ENCODE measurements at places on chromosomes 2 and 18. TPM values are rescaled to one million over a fixed set of nuclear protein-coding genes. Genes with fewer than 3 reads are reported as not detected.

The ANKRD30BL gene
- total RNA-seq = not detected

The ASXL3 gene
- total RNA-seq = 0.69 TPM

The NEDD4L gene
- 14.6 TPM for total RNA-seq

The TMEM198 gene
- total RNA-seq = 1.3 TPM

The SLC9A2 gene
- not detected for total RNA-seq

The PRSS56 gene
- not detected for total RNA-seq

The LYPD1 gene
- total RNA-seq = 0.26 TPM

The ACAA2 gene
- total RNA-seq = 75.9 TPM

The CNTNAP5 gene
- total RNA-seq = not detected
